Activated T-cell treated with anti-CD3 and anti-CD28 coated beads, Interleukin-2, amount 50 U/mL, for 4 hours (primary cell): ENCODE measurements at places on chromosomes 6 and 20. TPM values are rescaled to one million over a fixed set of nuclear protein-coding genes. Genes with fewer than 3 reads are reported as not detected.
A peak's percentile ranks its signal among the peaks of the same experiment; 100 is the strongest.

GRCh38 chr6:30073489-30074235 lies 1.9 kb downstream of the RNF39 start:
- DNase-seq: no peak

OLIG3 gene
- total RNA-seq: not detected

DNA sequence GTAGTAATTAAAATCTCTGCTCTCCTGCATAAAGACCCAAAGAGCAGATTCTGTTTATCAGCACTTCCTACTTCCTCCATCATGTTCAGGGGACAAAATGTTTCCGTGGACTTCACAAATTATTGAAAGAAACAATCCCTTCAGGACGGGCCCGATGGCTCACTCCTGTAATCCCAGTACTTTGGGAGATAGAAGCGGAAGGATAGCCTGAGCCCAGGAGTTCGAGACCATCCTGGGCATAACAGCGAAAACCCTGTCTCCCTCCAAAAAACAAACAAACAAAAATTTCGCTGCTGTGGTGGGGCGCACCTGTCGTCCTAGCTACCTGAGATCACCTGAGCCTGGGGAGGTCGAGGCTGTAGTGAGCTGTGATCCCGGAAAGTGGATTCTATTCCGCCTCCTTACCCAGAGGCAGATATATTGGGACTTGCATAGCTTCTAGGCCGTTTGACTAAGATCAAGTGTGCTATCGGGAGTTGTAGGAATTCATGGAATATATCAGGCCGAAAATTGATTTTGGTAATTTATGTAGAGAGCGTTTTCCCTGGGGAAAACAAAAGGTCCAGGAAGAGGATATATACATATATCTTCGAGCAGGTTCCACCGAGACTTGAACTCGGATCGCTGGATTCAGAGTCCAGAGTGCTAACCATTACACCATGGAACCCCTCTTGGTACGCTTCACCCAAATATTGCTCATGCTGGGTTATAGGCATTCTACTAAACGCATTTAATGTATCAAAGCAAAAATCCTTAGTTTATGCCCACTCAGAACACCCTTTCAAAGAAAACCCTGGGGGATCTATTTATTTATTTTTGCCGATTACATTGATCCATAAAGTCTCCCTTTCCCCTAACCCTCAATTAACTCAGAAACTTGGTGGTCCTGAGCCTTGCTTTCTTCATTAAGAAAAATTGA lies 74.5 kb upstream of the ZNF184 start:
- no peak for DNase-seq

DNA sequence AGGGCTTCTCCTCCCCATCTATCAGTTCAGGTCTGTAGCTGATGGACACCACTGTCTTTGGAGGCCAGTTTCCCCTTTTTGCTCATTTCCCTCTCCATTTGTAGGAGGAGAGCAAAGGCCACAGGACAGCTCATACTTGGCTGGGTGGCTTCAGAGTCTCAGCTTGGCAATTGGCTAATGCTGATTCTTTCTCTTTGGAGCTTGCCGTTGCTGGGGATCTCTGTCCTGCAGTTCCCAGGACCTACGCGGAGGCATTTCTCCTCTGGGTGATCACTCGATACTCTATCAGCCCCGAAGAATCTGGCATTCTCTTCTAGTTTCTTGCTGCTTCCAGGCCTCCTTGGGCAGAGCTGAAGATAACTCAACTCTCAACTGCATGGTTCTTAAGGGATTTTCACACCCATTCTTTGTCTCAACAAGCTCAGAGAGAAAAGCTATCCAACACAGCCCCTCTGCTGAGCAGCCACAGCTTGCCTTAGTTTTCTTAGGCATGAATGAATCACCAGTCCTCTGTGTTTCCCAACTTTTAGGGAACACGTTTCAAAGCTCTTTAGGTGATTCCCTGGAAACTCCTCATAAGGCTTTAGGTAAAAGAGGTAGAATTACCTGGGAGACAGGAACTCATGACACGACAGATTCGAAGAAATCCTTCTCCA lies 19.2 kb upstream of the SSR1 start:
- no peak for DNase-seq

DNA sequence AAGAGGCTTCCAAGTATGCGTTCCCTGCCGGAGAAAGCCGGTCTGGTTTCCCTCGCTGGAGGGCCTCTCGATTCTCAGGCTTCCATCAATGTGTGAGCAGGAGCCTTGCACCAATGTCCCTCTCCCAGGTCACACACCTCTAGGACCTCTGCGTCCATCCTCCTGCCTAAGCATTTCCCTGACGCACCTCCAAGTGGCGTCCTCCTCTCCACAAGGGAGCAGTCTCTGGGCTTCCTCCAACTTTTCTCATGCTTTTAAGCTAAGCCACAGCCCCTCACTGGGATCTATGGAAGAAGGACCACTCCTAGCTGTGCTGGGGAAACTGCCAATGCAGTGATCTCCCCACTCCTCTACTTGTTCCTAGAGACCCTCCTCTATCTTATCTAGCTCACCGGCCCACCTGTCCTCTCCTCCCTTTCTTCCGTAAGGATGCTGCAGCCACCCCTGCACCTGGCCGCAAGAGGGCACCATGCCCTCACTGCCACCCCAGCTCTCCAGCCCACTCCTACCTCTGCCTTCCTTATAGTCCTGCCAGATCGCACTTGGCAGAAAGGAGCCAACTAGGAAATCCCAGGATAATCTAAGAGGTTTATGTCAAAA lies 258.7 kb downstream of the LRFN2 start:
- DNase-seq: peak; percentile 43

IL17F gene
- 52.4 TPM for total RNA-seq
